ENCODE measurements at places on chromosomes 12 and 14. TPM values are rescaled to one million over a fixed set of nuclear protein-coding genes. Genes with fewer than 3 reads are reported as not detected.

The PLCZ1 gene
- not detected for total RNA-seq

The NPFF gene
- not detected for total RNA-seq

The KRT75 gene
- not detected for total RNA-seq

The TAS2R8 gene
- not detected for total RNA-seq
